ENCODE measurements at places on chromosomes 2 and 18.

GRCh38 chr2:66122516-66122915 is 312.4 kb upstream of the MEIS1 start:
- DNase-seq = peak; percentile 5

- no peak for DNase-seq
These were observed 11.5 kb upstream of the C2orf42 start for GRCh38 chr2:70202236-70202806.

- DNase-seq = no peak
These were observed 39.8 kb upstream of the TMEM163 start for GRCh38 chr2:134758633-134759032.

- no peak for DNase-seq
These were observed 9.1 kb downstream of the FKBP7 start for GRCh38 chr2:178469219-178469849.

DNA sequence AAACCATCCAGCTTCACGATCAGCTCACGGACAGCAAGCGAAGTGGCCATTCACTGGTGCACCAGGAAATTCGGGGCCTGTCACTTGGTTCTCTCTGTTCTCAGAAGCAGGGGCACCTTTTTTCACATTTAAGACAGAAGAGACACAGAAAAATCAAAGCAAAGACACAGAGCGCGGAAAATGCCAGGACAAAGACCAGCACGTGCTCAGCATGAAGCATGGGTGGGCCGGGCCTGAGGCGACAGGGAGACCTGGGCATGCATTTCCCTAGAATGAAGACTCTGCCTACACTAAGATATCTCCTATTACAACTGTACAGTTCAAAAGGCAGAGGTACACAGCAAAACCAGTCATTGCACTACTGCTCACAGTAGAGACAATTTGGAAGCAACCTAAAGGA is 117.4 kb upstream of the ID2 start:
- DNase-seq = no peak

DNA sequence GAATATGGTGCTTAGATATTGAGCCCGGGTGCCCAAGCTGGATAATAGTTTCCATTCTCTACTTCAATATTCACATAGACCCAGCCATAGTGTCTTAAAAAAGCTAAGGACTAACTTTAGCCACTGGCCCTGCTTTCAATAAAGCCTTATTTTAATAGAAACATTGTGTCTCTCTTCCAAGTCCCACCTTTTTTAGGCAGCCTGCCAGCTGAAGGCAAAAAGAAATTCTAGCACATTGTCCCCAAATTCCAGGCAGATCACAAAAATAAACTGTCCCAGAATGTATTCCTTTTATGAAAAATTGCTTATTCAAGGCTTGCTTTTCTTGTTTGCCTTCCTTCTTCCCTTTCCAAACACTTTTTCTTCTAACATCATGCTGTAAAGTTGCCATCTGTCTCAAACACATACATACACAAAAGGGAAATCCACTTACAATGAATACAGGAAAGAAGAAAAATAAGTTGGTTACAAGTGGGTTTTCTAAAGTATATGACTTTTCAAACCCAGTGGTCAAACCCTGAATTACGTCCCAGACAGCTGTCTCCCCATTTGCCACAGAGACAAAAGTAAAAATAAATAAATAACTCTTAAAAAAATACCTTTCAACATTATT is 778.5 kb downstream of the BCL11A start:
- no peak for DNase-seq

Data from NCI-H526 (cell line).